ENCODE measurements at places on chromosomes 6 and 20.

GRCh38 chr20:35327074-35327976 lies 35.1 kb upstream of the FAM83C start:
- no peak for DNase-seq

GRCh38 chr6:3773678-3774298 lies 22.3 kb upstream of the PXDC1 start:
- no peak for DNase-seq

DNA sequence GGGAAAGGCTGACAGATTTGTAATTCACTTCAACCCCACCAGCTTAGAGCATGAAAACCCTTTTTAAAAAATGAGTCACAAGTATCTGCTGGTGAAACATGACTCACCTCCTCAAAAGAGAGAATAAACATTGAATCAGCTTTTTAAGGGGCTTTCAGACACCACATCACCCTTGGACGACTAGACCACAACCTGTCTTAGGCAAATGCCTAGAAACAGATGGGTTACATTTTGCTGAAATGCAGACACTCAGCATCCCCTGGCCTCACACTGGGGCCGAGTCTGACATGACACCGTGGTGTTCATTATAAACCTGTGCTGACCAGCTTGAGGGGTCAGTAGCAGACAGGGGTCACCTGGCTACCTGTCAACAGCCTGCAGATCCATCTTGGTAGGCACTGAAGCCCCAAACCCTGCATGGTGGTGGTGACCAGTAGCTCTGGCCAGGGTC lies 175.3 kb upstream of the CST7 start:
- DNase-seq: no peak

DNA sequence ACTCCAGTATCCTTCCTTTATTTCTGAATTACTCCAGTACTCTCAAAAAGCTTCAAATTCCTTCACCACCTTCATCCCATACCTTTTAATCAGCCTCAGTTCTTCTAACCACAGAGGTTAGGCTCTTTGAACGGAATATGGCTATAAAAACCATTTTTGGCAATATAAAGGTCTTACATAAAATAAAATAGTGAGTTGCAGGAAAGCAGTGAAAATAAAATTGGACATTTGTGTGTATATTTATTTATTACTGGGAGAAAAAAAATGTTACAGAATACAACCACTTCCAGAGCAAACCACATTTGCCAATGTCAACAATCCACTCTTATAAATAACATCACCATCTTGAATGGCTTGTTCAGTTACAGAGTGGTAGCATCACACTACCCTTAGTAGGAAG lies 7.7 kb downstream of the HDDC2 start:
- DNase-seq: no peak
